ENCODE measurements at places on chromosomes 2 and 18. TPM values are rescaled to one million over a fixed set of nuclear protein-coding genes. Genes with fewer than 3 reads are reported as not detected.

DNA sequence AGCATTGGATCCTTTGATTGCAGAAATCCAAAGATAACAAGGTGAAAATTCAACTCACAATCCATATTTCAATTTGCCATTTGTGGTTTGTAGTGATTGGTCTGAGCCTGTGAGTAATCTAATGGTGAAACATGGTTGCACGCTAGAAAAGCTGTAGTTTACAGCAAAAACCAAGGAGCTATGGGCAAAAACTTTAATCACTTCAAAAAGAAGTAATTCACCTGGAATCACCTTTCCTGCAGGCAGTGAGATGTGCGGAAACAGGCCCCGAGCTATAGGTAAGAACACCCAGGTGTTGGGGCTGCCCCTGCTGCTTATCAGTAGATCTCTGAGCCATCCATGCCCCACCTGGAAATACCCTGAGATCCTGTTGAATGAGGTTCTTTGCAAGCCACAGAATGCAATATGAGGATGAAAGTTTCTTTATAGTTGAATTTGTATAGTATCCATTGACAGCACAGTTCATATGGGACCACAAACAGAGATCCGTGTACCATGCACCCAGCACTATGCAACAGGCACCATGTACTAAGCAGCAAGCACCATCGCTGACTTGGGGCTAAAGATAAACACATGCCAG, 208.2 kb downstream of the SPP2 start:
- no peaks in the 10 kb centered on the region for H3K4me1 ChIP-seq
- no peak for DNase-seq
- no peak overlapping the region for H3K27ac ChIP-seq
- no peaks in the 10 kb centered on the region for H3K27me3 ChIP-seq
- H3K36me3 ChIP-seq, result no peaks in the 10 kb centered on the region
- no peak overlapping the region for H3K4me3 ChIP-seq

CMPK2 gene
- 9.2 TPM for total RNA-seq

LPIN1 gene
- 170 TPM for total RNA-seq

LOXHD1 gene
- total RNA-seq, result under 0.01 TPM

Measured in tibial nerve (tissue), 4 donors.